ENCODE measurements at places on chromosomes 7 and 10.

- no peak for DNase-seq
Observed at GRCh38 chr7:135913404-135913803, 63.8 kb downstream of the MTPN start.

- DNase-seq = no peak
Observed at GRCh38 chr7:151494298-151495284, 25.1 kb downstream of the RHEB start.

DNA sequence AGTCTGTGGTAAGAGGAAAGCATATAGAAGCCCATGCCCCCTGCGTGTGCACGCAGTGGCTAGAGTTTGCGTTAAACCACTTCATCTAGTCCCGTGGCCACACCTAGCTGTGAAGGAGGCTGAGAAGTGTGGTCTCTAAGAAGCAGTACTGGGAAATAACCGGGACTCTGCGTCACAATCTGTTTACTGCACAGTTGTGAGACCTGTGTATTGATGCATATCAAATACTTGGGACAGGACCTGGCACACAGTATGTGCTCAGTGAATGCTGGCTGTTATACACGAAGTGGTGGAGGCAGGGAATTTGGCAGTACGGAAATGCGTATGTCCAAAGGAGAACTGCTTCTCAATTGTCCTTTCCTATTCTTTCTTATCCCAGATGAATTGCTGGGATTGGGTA, 149.5 kb downstream of the ARHGAP21 start:
- DNase-seq = no peak

GRCh38 chr10:61188691-61189090, 244.7 kb upstream of the RHOBTB1 start:
- no peak for DNase-seq

DNA sequence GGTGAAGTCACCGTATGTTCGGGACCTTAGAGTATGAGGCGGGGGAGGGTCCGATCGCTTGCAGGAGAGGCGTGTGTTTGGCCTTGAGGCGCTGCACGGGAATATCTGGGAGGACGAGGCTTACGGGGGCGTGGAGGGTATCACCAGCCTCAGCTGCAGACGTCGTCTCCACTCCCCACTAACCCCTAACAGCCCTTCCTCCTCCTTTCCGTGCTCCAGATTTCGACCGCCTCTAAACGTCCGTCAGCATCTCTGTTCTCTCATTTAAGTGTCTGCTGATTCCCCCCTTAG, 23.5 kb upstream of the ZNF12 start:
- DNase-seq = no peak
